Transverse colon (tissue), 4 donors: ENCODE measurements at places on chromosomes 12 and 14. TPM values are rescaled to one million over a fixed set of nuclear protein-coding genes. Genes with fewer than 3 reads are reported as not detected.

DNA sequence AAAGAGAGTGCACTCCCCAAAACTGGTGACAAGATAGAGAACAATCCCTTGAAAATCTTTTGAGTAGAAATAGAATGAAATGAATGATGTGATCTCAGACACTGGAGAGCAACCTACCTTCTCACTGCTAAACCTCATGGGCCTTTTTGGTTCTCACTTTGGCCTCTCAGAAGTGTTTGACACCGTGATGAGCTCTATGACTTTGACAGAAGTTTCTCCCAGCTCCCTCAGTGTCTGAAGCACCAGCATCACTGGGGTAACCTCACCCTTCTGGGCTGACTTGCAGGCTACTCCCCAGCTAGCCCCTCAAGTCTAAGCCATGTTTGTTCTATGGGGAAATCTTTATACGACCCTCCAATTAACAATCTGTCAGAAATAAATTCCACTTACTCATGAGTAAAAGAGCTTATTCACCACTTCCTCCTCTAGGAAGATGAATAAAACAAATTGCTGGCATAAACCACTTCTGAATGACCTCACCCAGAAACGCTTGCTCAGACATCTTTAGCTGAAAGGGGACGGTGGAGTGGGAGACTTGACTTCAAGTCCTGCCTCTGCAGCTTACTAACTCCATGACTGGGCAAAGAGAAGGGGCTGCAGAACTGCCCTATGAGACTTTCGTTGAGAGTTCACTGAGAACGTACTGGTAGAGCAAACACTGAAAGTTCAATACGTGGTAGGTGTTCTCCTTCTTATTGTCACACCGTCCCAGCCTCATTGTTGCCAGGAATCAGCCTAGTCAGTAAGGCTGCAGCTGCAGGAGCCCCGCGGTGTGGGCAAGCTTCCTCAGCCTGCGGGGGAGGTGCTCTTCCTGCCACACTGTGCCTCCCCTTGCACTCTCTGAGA lies 46.5 kb downstream of the ST8SIA1 start:
- H3K27ac ChIP-seq = no peak overlapping the region
- H3K4me3 ChIP-seq = no peak overlapping the region
- no peaks in the 10 kb centered on the region for H3K27me3 ChIP-seq
- no peak for DNase-seq
- no peaks in the 10 kb centered on the region for H3K36me3 ChIP-seq

GRCh38 chr14:95774265-95775160 lies 60.6 kb upstream of the TCL1A start:
- DNase-seq = peak; percentile 31
- no peak overlapping the region for H3K4me3 ChIP-seq
- H3K36me3 ChIP-seq = no peaks in the 10 kb centered on the region

GRCh38 chr14:103512701-103513611 lies 9.7 kb downstream of the CKB start:
- H3K27me3 ChIP-seq = no peaks in the 10 kb centered on the region
- H3K27ac ChIP-seq = peak overlapping the region; percentile 79
- H3K4me1 ChIP-seq = peaks cover 11% of the 10 kb centered on the region
- peak; percentile 69 for DNase-seq

- no peaks in the 10 kb centered on the region for H3K27me3 ChIP-seq
- DNase-seq = no peak
- H3K4me3 ChIP-seq = no peak overlapping the region
- no peaks in the 10 kb centered on the region for H3K36me3 ChIP-seq
- H3K4me1 ChIP-seq = no peaks in the 10 kb centered on the region
Measured at GRCh38 chr14:32012062-32012461, 65.0 kb upstream of the ARHGAP5 start.

DNA sequence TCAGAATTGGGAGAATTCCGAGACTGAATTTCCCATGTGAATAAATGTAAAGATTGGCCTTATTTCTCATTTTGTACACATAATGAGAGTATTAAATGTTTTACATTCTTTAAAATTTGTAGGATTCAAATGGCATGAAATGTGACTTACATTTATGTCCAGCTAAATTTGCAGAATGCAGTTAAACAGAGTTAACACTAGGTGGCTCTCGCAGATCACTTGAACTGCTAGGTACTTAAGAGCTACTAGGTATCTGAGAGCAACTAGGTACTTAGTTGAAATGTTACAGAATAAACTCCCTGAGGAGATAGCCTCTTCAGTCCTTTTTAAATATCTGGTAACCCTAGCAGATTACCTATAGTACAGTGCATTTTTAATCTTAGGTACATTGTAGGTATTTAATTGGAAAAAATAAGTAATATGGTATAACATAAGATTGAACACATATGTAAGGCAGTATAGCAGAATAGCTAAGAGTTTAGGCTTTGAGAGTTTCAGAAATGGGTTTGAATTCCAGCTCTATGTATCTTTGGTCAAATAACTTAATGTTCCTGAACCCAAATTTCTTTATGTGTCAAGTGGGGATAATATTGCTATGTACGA lies 73.8 kb downstream of the KIAA0586 start:
- H3K4me3 ChIP-seq = no peak overlapping the region
- H3K27me3 ChIP-seq = no peaks in the 10 kb centered on the region
- no peak overlapping the region for H3K27ac ChIP-seq
- DNase-seq = no peak

DNA sequence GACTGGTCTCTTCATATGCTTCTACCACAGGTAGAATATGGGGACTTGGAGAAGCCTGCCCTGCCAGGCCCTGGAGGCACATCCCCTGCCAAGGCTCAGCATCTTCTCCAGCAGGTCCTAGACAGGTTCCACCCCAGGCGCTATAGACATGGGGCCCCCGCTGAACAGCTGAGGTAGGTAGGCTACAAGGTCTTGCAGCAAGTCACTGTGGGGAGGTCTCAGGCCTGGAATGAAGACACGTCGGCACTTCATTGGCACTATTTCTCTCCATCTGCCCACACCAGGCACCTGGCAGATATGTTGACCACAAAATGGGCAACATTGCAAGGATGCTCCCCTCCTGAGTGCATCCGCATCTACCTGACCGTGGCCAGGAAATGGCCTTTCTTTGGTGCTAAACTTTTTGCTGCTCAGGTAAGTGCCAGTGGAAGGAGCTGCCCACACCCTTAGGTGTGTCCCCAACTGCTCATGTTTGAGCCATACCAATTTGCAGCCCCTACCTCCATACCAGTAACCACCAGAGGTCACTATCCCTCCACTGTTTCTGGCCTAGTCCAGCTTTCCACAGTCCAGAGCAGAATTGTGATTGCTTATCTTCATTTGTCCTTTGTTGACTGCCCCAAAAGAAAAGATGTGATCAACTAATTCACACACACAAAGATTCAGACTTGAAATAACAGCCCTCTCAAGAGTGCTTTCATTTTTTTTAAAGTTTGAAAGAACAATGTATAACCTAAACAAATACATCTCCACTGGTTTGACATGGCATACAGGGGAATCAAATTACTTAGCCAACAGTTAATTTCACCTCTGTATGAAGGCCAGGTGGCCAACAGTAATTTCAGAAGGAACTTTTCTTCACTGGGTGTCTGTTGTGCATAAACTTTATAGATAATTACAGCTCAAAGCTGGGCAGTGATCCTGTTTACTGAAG lies 16.1 kb downstream of the PIGH start:
- H3K4me1 ChIP-seq = no peaks in the 10 kb centered on the region
- no peaks in the 10 kb centered on the region for H3K27me3 ChIP-seq
- H3K36me3 ChIP-seq = no peaks in the 10 kb centered on the region
- no peak overlapping the region for H3K27ac ChIP-seq

- no peak overlapping the region for H3K4me3 ChIP-seq
- peak; percentile 39 for DNase-seq
- H3K27ac ChIP-seq = peak overlapping the region; percentile 77
- H3K36me3 ChIP-seq = no peaks in the 10 kb centered on the region
Measured at GRCh38 chr12:123115409-123116121, 35.3 kb downstream of the PITPNM2 start.

DNA sequence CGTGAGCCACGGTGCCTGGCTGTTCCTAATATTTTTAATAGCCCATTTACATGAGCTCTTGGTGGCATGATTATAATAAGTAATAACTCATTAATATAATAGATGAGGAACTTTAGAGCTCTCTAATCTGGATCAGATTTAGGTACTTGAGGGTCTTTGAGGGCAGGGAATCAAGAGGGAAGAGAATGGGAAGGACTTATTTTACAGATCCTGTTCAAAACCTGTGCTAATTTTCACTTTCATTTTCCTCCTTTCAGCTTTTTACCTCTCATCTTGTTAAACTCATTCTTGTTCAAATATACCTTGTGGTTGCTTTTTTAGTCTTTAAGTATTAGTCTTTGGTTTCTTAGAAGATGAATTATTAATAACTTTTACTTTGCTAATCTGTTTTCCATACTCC lies 5.6 kb downstream of the NECAP1 start:
- peaks cover 9% of the 10 kb centered on the region for H3K4me1 ChIP-seq
- no peak overlapping the region for H3K27ac ChIP-seq
- H3K36me3 ChIP-seq = peaks cover 32% of the 10 kb centered on the region

DNA sequence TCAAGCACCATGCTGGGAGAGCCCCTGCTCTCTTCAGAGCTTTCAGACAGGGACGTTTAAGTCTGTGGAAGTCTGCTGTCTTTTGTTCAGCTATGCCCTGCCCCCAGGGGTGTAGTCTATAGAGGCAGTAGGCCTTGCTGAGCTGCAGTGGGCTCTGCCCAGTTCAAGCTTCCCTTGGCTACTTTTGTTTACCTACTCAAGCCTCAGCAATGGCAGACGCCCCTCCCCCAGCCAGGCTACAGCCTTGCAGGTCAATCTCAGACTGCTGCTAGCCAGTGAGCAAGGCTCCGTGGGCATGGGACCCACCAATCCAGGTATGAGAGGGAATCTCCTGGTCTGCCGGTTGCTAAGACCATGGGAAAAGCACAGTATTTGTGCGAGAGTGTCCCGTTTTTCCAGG lies 37.4 kb upstream of the C12orf71 start:
- no peaks in the 10 kb centered on the region for H3K4me1 ChIP-seq
- H3K4me3 ChIP-seq = no peak overlapping the region
- no peak for DNase-seq

GRCh38 chr12:4830556-4831210 lies 79.0 kb upstream of the KCNA1 start:
- no peak overlapping the region for H3K4me3 ChIP-seq
- H3K27ac ChIP-seq = no peak overlapping the region
- no peaks in the 10 kb centered on the region for H3K4me1 ChIP-seq
- H3K36me3 ChIP-seq = no peaks in the 10 kb centered on the region
- peaks cover 16% of the 10 kb centered on the region for H3K27me3 ChIP-seq
- no peak for DNase-seq

DNA sequence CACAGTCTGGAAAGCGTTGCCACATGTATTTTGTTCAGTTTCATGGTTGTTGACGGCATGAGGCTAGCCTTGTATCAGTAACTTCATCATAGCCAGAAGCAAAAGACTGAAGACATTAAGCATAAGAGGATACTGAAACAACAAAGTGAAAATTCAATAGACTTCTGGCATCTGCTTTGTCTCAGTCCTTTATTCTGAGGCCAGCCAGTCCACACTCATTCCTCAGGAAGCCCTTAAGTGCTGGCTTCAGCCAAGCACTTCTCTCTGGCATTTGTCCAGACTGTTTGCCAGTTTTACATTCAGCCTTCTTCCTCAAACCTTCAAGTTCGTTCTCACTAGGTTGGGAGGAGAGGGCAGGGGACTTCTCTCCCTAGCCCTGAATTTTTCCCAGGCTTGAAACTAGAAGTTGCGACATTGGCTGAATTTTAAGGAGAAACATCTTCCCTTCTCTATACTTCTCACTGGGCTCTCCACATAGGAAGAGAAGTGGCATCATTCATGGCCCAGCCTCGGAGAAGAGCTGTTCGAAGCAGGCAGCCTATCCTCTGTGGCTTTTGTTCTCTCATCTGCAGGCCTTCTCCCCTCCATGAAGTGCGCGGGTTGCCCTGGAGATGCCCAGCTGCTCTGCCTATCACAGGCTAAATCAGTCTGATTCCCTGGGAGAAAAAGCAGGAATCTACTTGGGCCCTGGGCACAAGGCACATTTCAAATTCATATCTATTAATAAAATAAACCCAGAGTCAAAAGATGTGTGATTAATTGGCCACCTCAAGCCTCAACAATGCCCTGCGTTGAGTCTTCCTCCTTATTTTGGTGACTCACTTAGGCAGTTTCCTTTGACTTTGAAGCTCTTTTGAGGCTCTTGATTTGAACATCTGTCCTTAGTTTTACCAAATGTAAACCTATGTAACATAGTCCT lies 130.9 kb upstream of the PLEKHA5 start:
- H3K4me3 ChIP-seq = no peak overlapping the region
- H3K27me3 ChIP-seq = no peaks in the 10 kb centered on the region
- H3K36me3 ChIP-seq = no peaks in the 10 kb centered on the region
- H3K27ac ChIP-seq = no peak overlapping the region

DNA sequence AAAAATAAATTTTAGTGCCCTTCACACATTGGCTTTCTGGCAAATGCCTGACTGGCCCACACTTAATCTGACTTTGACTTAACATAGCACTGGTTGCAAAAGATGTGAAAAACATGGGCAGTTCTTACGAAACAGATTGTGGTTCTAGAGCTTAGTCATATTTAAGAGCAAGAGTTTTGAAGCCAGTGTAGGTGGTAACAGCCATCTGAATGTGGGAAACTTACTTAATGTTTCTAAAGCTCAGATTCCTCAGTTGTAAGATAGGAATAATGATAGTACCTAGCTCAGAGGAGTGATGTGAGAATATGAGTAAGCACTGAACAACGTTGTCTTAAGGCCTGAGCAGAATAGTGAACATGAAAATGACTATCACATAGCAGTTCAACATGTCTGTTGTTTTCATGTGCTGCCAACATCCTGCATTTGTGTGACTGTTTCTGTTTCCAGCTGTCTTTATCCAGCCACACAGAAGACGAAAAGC lies 262.7 kb downstream of the SYT1 start:
- H3K4me1 ChIP-seq = no peaks in the 10 kb centered on the region
- no peaks in the 10 kb centered on the region for H3K27me3 ChIP-seq
- no peak overlapping the region for H3K4me3 ChIP-seq
- no peaks in the 10 kb centered on the region for H3K36me3 ChIP-seq
- no peak for DNase-seq
- H3K27ac ChIP-seq = no peak overlapping the region

FIGNL2 gene
- not detected for total RNA-seq

GAS2L3 gene
- 12.5 TPM for total RNA-seq

COPZ1 gene
- 79.6 TPM for total RNA-seq

SCN8A gene
- total RNA-seq = 6.8 TPM

KRT83 gene
- total RNA-seq = not detected

GPHB5 gene
- not detected for total RNA-seq
